Activated T-cell treated with anti-CD3 and anti-CD28 coated beads for 48 hours (primary cell): ENCODE measurements at places on chromosomes 2 and 18.

DNA sequence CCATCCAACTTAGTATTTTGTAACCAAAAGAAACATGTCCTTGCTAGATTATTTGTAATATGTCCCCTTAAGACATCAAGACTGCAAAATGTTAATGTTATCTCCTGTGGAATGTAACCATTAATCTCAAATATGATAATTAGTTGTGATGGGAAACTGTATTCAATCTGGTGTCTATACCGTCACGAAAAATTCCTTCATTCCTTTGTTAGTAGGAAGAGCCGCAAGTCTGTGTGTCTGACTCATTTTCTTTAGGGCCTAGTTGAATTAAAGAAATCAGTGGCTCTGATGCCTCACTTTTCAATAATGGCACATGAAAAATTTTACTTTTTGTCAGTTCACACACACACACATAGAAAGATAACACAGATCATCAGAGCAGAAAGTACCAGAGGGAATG is 127.1 kb upstream of the CHAC2 start:
- no peak for DNase-seq

- DNase-seq = no peak
Observed at GRCh38 chr2:37985333-37985732, 60.2 kb downstream of the RMDN2 start.

DNA sequence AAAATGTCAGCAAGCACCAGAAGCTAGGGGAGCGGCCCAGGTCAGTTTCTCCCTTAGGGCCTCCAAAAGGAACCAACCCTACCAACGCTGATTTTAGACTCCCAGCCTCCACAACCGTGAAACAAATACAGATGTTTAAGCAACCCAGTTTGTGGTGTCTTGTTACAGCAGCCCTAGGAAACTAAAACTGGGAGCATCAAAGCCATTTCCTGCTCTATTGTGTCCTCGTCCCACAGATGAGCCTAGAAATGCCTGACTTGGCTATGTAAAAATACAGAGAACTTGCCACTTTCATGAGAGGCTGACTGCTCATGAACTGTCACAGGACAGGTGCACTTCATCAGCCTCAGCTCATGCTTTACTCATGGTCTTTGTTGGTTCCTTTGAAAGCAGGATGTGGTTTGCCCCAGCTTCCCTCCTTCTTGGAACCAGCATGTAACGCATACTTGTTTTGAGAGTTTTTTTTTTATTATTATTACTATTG is 97.6 kb upstream of the SLC39A10 start:
- peak; percentile 46 for DNase-seq

DNA sequence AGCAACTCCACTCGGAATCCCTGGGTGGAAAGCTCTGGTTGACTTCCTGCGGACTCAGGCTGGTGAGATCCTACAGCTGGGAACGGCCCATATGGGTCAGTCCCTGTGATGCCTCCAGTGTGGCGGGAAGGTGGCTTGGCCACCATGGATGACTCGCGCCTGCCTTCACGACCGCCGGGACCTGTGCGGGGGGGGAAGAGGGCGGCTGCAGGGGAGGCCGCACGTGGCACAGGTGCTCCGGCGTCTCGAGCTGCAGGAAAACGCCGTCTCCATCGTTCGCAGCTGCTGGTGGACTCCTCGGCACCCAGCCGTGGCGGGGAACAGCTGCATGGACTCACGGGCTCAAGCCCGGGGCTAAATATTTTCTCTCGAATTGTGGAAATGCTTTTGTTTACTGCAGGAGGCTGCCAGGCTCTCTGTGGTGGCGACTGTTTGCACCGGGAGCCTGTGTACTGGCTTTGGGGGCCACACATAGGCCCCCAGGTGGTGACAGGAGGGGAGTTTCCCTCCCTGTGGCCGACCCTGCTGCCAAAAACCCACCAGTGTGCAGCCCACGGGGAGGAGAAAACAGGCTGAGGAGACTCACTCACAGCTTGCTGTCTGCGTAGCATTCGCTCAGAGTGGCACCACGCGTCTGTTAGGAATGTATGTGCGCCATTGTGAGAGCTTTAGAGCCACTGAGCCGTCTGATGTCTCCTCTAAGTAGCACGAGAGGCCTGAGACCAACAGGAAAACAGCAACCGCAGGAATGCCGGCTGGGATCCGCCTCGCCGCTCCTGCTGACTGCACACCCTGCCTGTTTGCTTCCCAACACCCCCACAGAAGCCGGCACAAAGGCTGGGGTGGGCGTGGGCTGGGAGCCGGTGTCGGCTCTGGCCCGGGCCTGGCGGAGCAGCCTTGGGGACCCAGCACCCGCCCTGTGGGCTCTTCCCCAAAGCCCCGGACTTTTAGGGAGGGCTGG is 89.2 kb downstream of the NFATC1 start:
- DNase-seq = no peak

DNA sequence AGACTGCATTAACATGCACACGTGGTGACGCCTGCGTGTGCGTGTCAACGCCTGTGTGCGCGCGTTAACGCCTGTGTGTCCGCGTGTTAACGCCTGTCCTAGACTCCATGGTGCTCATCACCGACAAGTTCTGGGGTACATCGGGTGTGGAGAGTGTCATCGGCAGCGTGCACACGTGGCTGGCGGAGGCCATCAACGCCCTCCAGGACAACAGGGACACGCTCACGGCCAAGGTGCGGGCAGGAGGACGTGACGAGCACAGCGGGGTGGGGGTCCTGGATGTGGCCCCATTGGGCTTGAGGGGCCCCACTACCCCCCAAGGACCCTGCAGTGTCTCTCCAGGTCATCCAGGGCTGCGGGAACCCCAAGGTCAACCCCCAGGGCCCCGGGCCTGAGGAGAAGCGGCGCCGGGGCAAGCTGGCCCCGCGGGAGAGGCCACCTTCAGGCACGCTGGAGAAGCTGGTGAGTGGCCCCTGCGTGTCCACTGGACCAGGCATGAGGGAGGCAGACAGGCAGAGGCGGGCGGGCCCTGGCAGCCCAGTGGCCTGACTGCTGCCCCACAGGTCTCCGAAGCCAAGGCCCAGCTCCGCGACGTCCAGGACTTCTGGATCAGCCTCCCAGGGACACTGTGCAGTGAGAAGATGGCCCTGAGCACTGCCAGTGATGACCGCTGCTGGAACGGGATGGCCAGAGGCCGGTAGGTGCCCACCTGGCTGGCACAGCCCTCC is 29.2 kb downstream of the GPC1 start:
- DNase-seq = no peak

DNA sequence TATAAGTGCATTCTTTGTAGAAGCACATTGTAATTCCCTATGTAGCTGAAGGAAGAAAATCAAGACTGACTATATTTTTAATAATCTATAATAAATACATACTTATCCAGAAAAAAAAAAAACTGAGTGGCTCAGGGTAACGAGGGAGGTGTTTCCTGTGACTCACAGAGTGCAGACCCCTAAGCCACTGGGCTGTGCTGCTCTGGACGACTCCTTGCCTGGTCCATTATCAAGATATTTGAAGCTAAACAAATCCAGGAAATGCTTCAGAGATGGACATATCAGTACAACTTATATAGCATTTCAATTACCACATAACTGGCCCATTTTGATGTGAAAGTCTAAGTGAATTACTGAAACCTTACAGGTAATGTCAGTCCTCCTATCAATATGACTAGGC is 80.6 kb downstream of the PIGN start:
- no peak for DNase-seq

DNA sequence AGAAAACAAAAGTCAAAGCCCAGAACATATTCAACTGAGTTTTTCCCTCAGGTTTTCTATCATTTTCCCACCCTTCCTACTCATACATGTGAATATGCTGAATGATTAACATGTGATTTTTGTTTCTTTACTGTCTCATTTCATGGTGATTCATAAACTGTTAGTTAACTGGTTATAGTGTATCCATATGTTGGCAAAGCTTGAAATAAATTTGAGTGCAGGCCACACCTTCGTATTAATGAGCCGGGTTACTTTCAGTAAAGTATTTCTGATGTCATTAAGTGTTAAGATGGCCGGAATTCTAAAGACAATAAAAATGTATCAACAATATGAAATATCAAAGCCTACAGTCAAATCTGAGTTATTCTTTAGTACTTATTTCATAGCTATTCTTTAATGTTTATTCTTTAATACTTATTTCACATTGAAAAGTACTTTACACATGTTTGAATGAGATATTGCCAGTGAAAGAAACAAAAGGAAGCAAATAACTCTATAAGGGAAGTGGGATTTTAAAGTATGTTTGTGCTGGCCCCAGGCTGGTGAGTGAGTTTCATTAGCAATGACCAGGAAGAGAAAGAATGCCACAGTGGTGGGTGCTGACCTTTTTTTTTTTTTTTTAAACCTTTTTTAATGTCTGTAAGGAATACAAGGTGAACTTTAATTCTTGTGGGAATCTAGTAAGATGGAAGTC is 178.6 kb downstream of the NEDD4L start:
- no peak for DNase-seq

DNA sequence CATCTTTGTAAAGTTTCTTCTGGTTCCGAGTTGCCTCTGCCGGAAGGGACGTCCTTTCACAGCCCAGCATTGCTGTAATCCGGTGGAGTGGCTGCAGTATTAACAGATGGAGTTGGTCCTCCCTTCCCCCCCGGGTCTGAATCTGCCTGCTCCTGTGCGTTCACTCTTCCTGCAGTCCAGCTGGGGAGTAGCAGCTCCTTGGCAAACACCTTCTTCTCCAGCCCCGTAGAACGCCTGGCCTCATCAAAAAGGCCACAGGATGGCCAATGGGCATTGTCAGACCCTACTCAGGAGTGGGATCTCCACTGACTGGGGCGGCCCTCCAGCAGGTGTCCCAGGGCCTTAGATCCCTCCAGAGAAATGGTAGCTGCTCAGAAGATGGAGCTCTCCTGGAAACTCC is 234.0 kb downstream of the FAM210A start:
- no peak for DNase-seq

- DNase-seq = peak; percentile 13
Observed at GRCh38 chr2:191376981-191377629, 131.9 kb downstream of the MYO1B start.

DNA sequence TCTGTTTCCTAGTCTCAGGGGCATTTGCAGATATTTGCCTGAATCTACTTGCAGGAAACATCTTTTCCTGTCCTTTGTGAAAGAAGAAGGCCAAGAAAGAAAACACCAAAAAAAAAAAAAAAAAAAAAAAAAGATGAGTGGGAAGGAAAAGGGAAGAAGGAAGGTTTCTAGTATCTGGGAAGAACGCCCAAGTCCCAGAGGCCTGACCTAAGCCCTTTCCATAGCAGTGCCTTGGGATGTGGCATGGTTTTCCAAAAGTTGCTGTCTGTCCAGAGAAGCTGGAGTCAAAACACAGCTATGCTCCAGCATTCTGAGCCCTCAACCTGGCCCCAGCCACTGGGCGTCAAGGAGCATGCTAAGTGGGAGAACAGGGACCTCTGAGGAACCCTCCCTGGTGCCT is 123.5 kb downstream of the INHBB start:
- DNase-seq = no peak

GRCh38 chr18:37443325-37444055 is 122.1 kb downstream of the CELF4 start:
- DNase-seq = no peak

DNA sequence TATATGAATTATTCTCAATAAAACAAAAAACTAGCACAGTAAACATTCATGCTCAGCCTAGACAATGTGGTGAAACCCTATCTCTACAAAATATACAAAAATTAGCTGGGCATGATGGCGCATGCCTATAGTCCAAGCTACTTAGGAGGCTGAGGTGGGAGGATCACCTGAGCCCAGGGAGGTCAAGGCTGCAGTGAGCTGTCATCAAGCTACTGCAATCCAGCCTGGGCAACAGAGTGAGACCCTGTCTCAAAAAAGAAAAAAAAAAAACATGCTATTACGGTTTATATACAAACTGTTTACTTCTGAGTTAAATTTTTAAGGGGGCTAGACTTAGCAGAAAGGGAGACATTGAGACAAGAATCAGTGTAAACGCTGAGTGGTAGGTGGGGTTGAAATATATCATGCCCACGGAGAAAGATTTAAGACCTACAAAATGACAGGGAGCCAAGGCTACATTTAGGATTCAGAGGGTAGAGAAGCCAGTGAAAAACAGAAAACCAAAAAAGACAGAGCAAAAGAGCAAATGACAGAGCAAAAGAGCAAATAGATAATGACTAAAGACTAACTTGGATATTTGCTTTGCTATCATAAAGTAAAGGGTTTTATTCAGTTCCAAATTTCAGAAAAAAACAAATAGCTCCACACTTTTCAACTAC is 7.5 kb downstream of the TTC32 start:
- no peak for DNase-seq

GRCh38 chr2:74756356-74756890 is 77.5 kb upstream of the HK2 start:
- DNase-seq = no peak

GRCh38 chr2:55296393-55296792 is 27.4 kb upstream of the MTIF2 start:
- no peak for DNase-seq

DNA sequence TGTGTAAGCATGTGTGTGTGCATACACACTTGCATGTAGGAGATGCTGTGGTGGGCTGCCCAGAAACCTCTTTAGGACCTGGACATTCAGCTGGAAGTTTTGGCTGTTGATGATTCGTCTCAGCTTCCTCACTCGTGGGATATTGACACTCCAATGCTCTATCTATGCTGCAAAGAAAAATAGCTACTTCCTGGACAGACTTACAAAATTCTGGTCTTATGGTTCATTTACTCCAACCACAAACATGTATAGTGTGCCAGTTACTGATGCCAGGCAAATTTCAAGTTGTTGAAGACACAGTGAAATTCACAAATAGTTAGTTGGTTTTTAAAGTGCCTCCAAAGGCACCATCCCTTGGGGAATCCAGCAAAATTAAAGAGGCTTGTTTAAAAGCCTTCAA is 882.6 kb downstream of the CPS1 start:
- DNase-seq = no peak

GRCh38 chr2:181268174-181268867 is 188.9 kb upstream of the ITGA4 start:
- DNase-seq = no peak

DNA sequence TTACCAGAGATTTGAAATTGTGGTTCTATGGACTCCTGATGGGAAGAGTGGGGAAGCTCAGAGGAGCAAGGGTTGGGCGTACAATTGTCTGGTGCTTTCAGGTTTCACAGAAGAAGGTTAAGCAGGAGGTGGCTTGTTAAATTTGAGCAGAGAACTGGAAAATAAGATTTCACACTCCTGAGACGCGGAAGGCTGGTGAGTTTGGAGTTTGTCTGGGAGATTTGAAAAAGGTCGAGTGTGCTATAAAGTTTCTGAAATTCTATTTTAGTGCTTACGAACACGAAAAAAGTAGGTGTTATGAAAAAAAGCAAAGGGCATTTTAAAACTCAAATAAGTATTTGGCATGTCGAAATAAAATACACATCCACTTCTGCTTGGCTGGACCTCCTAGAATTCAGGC is 170.1 kb downstream of the MEIS1 start:
- DNase-seq = no peak

DNA sequence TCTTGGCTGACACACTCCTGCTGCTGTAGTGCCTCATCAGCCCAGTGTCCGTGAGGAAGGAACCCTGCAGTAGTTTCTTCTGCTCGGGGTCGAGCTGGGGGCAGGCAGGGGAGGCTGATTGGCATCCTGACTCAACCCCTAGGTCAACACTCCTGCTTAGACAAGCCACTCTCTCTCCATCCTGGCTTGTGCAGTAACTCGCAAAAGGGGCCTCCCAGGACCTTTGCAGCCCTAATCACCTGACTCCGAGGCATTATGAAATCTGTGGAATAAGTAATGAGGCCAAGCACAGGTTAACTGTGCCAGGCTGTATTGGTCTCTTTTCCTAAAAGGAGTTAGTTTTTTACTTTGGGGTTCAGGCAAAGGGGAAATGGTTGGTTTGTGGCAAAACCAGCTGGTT is 92.4 kb upstream of the ACAA2 start:
- DNase-seq = no peak

GRCh38 chr2:58686776-58687175 is 445.7 kb upstream of the FANCL start:
- no peak for DNase-seq
